Activated T-helper 1 cell treated with anti-CD3 and anti-CD28 coated beads, Interleukin-2, amount 50 U/mL, for 16 hours (primary cell): ENCODE measurements at places on chromosomes 2 and 18.

DNA sequence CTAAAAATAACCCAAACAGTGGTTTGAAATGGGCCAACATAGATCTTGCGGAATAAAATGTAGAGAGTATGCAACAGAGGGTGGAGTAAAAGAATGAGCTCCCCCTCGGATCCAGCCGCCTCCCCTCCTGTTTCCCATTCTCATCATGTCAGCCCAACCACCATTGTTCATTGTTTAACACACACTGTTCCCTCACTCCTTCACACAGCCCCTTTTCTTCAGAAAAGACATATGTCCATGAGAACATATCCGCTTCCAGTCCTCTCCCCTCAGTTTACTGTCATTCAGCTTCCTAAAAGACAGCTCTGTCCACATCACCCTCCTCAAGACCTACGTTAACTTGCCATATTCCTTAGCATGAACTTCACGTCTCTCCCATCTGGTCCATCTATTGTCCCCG lies 62.9 kb upstream of the SERTAD2 start:
- no peak for DNase-seq

GRCh38 chr2:62741127-62741526 lies 35.6 kb downstream of the EHBP1 start:
- DNase-seq, result no peak

DNA sequence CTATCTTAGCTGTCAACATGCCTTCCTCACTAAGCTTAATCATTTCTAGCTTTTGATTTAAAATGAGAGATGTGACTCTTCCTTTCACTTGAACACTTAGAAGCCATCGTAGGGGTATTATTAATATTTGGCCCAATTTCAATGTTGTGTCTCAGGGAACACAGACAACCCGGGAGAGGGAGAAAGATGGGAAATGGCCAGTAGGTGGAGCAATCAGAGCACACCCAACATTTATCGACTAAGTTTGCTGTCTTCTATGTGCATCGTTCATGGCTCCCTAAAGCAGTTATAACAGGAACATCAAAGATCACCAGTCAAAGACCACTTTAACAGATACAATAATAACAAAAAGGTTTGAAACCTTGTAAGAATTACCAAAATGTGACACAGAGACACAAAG lies 110.2 kb downstream of the OLA1 start:
- no peak for DNase-seq

DNA sequence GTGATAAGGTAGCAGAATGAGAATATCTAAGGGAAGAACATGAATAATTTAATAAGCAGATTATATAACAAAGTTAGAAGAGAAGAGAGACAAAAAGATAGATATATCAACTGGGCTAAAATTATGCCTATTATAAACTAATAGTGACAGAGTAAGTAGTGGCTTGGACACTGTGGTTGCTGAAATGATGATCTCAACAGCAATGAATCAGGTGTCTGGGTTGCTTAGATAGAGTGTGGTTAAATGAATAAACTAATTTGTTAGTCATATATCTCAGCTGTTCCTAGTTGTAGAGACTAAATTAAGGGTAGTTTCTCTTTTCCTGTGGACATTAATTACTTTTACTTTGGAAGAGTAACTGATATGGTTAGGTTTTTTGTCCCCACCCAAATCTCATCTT lies 1485.4 kb upstream of the CELF4 start:
- DNase-seq, result no peak

GRCh38 chr2:146874260-146874658 lies 970.6 kb upstream of the ACVR2A start:
- no peak for DNase-seq

DNA sequence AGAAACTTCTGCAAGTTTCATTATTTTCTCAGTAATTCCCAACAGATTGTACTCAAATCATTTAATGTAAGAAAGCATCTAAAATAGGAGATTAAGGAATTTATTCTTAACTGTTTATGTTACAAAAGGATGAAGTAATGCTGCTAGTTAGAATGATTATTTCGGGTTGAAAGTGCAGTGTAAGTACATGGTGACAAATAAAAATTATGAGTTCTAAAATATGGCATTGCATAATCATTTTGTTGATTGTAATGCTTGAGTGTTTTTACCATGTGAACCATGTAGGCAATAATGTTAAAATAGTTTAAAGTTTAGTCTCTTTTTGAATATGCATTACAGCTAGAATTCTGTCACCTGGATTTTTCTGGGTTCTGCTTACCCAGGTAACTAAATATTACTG lies 149.0 kb upstream of the SP5 start:
- no peak for DNase-seq

GRCh38 chr2:162063899-162064298 lies 10.1 kb downstream of the DPP4 start:
- DNase-seq, result no peak

- no peak for DNase-seq
These were observed 11.6 kb upstream of the PSD4 start for GRCh38 chr2:113162173-113162572.

- no peak for DNase-seq
These were observed 1.5 kb downstream of the XRCC5 start for GRCh38 chr2:216110620-216111019.

- no peak for DNase-seq
These were observed 53.0 kb downstream of the REEP1 start for GRCh38 chr2:86284401-86284841.

DNA sequence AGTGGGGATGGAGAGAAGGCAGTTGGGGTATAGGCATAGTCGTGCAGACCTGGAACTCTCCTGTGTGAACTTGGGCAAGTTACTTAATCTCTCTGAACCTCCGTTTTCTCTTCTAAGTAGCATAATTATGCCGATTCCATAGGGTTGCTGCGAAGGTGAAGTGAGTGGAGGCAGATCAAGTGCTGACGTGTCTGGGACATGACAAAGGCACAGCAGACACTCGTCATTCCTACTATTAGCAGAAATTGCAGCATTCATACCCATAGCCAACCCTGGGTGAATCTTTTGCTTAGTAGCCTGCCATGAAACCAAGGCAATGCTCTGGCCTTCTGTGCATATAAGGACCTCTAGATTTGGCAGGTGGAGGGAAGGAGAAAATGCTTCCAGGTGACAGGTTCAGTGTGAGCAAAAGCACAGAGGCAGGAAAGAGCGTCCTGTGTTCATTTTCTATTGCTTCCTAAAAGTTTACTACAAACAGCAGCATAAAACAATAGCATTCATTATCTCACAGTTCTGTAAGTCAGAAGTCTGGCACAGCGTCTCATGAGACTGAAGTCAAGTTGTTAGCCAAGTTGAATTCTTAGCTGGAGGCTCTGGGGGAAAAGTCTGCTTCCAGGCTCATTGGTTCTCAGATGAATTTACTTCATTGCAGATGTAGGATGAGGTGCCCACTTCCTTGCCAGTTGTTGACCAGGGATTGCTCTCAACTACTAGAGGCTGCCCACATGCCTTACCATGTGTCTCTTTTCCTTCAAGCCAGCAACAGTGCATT lies 77.8 kb downstream of the CTIF start:
- no peak for DNase-seq

DNA sequence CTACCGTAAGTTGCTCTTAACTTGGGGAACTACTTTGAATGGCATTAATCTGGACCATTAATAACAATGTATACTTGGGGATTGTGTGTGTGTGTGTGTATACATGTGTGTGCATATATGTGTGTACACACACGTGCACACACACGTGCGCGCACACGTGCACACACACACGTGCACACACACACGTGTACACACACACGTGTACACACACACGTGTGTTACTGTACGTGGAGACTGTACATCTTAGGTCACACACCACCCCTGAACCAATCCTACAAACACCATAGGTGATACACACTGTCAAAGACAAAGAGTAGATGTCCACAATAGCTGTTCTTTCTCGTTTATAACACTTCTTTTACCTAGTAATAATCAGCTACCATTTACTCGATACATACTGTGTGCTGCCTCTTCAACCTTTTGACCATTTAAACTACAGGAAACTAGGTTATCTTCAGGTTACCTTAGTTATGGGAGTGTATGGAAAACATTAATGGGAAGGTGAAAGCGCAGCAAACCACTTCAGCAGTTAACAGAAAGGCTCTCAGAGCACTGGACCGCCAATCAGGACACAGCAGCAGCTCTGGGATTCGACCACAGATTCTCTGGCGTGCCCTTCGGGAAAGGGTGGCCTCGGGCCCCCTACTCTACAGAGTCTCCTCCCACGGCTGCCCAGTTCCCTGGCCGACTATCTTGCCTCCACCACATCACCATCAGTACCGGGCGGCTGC lies 894 bp upstream of the GCC2 start:
- DNase-seq, result no peak

DNA sequence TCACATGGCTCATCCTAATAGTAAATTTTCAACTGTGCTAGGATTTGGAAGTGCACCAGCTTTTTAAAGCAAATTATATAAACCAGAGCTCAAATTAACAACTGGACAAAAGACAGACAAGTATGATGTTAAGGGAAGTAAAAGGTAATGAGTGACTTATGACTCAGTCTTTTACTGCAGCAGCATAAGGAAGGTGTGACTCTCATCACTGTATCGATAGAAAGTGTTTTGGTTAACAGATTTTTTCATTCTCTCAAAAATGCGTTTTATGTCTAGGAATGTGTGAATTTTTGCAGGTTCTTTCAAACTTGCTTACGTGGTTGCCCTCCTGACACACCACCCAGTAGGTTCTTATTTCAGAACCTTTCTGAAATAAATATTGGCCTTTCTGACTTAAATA lies 244.2 kb upstream of the BOD1L2 start:
- DNase-seq, result no peak

DNA sequence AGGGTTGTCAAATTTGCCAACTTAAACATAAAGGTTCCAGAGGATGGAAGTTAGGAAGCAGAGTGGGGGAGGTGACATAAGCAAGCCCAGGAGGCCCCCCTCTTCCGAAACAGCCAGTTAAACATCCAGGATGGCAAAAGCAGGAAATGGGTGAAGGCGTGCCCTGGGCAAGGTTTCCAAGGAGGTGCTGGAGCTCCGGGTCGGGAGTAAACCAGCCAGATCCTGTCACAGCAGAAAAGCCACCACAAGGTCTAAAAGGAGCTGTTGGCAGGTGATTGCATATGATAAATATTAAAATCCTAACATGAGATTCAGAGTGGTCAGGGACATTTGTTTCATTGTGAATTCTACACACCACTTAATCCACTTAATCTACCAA lies 572.2 kb upstream of the SALL3 start:
- DNase-seq, result no peak

DNA sequence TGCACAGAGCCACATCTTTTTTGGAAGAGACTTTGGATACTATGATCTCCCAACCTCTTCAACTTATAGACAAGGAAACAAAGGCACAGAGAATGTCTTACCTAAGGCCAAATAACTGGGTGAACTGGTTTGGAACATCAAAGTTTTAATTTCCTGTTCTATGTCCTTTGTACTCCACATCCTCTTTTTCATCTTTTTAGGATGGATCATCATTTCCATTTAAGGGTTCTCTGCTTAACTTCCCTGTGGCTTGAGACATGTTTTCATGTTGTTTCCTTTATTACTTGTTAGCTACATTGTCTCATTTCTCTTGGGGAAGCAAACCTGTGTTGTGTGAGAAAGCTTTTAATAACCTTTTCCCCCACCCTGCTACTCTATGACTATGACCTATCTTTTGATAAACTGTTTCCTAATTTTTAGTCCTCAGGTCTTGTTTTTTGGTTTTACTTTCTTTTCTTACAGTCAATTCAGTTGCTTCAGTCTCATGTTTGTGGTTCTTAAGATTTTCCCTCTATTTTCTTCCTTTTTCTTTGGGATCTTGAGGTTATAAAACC lies 22.5 kb upstream of the RMND5A start:
- no peak for DNase-seq

DNA sequence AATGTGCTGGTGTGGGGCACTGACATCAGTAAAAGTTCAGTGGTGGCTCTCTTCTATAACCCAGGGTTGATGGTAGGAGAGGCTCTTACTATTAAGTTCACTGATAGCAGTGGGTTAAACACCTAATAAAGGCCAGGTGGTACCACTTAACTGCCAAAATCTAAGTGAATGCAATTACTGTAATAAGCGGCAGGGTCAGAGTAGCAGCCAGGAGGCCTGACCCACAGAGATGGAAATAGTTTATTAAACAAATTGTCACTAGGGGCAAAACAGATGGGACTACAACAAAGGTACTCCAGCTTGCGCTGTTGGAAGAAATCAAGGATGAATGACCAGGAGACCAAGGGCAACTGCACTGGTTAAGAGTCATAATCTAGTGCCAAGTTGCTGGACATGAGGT lies 26.6 kb downstream of the ZSWIM2 start:
- no peak for DNase-seq

DNA sequence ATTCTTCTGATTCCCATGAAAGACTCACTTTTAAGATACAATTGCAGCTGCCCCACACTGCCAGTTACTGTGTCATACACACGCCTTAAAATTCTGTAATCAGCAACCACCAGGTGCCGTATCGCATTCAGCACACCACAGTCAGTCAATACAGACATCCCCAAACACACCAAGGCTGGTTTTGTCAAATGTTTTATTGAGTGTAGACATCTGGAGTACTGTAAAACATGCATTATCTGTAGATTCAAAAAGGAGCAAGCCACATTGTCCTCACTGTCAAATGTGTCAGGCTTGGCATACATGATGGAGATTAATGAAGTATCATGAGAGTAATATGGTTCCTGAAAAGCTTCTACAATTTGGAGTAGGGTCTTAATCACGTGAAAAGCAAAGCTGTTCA lies 109.7 kb upstream of the SP3 start:
- no peak for DNase-seq

- no peak for DNase-seq
These were observed 3.1 kb upstream of the FAM171B start for GRCh38 chr2:186690786-186691185.

DNA sequence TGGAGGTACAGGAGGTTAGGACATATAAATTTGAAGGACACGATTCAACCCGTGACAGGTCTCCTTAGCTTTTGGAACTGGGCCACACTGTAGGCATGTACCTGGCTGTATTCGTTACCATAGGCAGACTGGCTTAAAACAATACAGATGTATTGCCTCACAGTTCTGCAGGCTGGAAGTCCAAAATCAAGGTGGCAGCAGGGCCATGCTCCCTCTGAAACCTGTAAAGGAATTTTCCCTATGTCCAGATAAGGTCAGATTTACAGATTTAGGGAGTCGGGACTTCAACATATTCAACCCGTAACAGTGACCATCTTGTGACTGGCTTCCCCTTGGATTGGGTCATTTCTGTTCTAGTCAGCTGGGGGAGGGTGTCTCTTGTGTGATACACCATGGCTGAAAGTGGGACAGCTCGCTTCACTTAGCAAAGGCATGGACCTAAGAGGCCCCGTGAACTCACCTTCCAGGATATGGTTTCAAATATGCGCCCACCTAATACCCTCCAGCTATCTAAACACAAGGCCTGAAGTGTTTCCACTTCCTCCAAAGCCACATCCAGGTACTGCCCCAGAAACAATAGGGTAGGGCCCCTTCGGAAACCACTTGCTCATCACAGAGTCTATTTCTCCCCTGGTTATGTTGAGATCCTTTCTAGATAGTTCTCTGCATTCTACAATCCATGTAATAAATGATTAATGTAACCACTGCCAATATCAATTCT lies 85.0 kb downstream of the ZCCHC2 start:
- DNase-seq, result no peak

- DNase-seq, result no peak
These were observed 31.4 kb downstream of the MAPRE2 start for GRCh38 chr18:35072616-35073015.
